Activated CD8-positive, alpha-beta memory T cell treated with anti-CD3 and anti-CD28 coated beads, Interleukin-2, amount 10 ng/mL, durations not matched to agents 7 days and 5 days (primary cell): ENCODE measurements at places on chromosomes 7 and 10. TPM values are rescaled to one million over a fixed set of nuclear protein-coding genes. Genes with fewer than 3 reads are reported as not detected.

TMEM178B gene
- total RNA-seq, result 0.18 TPM

ASZ1 gene
- total RNA-seq, result not detected

UPK3B gene
- total RNA-seq, result 1.1 TPM

HMX3 gene
- total RNA-seq, result not detected

STK17A gene
- total RNA-seq, result 86.1 TPM
